ENCODE measurements at places on chromosomes 11 and 22.

DNA sequence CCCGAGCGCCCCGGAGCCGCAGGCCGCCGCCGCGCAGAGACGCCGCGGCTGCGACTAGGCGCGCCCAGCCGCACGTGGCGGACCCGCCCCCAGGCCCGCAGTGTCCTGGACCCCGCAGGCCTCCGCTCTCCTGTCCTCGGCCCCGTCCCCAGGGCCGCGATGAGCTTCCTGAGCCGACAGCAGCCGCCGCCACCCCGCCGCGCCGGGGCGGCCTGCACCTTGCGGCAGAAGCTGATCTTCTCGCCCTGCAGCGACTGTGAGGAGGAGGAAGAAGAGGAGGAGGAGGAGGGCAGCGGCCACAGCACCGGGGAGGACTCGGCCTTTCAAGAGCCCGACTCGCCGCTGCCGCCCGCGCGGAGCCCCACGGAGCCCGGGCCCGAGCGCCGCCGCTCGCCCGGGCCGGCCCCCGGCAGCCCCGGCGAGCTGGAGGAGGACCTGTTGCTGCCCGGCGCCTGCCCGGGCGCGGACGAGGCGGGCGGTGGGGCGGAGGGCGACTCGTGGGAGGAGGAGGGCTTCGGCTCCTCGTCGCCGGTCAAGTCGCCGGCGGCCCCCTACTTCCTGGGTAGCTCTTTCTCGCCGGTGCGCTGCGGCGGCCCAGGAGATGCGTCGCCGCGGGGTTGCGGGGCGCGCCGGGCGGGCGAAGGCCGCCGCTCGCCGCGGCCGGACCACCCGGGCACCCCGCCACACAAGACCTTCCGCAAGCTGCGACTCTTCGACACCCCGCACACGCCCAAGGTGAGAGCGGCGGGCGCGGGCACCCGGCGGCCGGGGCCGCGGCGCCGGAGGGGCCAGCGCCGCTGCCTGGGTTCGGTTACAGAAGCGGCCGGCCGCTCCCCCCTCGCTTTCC is 528 bp downstream of the WEE1 start:
- DNase-seq: no peak

DNA sequence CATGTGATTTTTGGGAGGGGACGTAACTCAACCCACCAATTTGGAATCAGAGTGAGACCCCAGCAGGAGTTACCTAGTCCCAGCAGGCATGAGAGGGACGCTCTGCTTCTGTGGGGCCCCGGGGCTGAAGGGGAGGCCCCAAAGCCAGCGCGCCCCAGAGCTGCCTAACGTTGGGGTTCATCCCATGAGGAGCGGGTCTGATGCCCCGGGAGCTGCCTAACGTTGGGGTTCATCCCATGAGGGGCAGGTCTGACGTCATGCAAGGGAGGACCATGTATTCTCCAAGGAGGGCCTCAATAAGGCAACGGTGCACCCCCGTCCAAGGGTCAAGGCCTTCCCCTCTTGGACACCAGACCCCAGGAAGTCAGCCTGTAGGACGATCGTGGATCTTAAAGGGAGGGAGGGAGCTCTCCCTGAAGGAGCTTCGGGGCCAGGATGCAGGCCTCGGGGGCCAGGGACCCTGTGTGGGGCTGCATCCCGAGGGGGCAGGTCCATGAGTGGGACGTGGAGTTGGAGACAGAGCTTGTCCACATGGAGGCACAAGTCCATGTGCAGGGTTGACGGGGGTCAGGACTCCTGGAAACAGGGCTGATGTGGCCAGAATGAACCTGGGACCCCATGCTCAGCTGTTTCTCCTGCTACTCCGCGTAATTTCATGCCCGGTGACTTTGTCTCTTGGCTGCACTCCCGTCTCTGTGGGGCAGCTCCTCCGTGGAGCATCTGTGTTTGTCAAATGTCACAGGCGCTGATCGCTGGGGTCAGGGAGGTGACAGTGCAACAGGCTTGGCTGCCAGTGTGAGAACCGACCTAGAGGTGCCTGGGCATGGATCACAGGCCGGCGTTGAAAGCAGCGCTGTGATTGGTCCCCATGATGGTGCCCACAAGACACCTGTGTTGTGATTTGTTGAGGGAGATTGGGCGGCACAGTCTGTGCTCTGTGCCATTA is 1029.1 kb downstream of the BRD1 start:
- DNase-seq: no peak

DNA sequence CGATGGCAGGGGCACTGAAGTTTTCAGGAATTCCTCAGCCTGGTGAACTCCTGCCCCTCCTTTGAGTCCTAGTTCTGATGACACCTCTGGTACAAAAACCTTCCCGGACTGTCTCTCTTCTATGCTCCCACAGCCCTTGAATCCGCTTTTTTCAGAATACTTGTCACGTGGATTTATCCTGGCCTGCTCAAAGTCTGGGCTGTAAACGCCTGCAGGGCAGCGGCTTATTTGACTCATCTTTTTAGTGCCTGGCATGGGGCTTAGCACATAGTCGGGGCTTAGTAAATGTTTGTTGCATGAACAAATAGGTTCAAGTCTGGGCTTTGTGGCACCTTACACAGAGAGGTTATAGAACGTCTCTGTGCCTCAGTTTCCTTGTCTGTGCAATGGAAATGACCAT is 13.4 kb upstream of the KCNJ11 start:
- DNase-seq: no peak

DNA sequence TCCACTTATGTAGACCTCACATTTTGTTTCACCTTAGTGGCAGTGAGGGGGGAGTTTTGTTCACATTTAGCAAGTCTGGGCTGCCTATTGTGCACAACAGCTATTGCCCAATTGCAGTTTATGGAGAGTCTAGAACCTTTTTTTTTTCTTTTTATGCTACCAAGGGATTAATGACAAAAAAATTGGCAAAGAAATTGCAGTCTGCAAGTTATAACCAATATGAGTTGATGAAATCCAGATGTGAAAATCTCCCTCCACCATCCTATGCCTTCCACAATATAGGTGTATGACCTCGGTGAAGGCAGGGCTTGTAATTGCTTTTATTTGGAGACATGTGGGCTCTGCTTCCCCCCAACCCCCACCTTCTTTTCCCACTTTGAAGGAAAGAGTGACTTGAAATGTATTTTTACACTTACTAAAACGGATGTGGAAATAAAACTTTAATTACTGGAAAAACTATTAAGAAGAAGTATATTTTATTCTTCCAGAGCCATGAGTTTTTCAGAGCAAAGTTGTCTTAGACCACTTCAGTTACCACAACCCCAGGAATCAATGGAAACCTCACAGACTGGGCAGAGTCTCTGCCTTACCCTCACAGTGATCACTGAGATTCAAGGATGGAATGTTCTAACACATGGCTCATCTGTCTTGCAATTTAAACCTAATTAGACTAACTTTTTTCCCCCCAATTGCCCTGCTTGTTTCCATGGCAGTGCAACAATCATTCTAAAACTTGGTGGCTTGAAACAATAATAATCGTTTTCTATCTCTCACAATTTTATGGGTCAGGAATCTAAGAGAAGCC is 120.8 kb upstream of the SLC5A12 start:
- no peak for DNase-seq

DNA sequence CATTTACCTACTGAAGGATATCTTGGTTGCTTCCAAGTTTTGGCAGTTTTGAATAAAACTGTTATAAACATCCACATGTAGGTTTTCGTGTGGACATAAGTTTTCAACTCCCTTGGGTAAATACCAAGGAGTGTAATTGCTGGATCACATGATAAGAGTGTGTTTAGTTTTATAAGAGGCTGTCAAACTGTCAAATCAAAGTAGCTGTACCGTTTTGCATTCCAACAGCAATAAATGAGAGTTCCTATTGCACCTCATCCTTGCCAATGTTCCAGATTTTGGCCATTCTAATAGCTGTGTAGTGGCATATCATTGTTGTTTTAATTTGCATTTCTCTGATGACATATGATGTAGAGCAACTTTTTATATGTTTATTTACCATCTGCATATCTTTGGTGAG is 190.8 kb upstream of the SYN3 start:
- no peak for DNase-seq

GRCh38 chr11:63017306-63017974 is 1.8 kb upstream of the SLC22A8 start:
- no peak for DNase-seq

- no peak for DNase-seq
Observed at GRCh38 chr11:117724621-117725020, 72.4 kb downstream of the DSCAML1 start.

DNA sequence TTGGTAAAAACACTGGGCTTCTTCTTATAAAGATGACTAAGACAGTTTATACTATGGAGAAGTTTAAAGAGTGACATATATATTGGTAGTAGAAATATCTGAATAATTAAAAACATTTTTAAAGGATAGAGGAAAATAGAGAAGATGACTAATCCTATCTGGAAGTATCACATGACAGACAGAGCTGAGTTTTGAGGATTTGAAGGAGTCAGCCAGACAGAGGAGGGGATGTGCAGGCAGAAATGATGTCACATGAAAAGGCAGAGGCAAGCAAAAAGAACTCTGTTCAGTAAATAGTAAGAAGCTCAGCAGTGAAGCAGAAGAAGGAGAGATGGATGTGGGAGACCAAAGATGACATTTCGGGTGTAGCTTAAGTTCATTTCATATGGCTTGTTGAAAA is 1.6 kb downstream of the OR10A2 start:
- no peak for DNase-seq

DNA sequence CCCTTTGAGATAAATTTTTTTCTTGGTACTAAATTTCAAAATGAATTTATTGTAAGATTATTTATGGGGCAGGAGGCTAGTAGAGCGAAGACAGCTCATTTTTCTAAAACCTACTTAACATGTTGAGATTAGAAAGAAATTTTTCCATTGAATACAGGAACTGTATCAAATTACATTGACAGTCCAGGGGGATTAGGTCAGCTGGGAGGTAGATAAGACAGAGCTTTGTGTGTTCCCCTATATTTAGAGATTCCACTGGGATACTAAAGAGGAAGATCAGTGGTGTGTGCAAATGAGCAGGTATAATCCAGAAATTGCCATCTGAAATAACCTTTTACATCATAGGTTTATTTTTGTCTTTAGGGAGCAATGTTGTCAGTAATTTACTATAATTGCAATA is 32.1 kb downstream of the ENDOD1 start:
- DNase-seq: no peak

- DNase-seq: peak; percentile 54
Observed at GRCh38 chr11:43944761-43945311, 2.4 kb downstream of the C11orf96 start.

- DNase-seq: no peak
Observed at GRCh38 chr11:122229481-122230384, 113.7 kb upstream of the BLID start.

DNA sequence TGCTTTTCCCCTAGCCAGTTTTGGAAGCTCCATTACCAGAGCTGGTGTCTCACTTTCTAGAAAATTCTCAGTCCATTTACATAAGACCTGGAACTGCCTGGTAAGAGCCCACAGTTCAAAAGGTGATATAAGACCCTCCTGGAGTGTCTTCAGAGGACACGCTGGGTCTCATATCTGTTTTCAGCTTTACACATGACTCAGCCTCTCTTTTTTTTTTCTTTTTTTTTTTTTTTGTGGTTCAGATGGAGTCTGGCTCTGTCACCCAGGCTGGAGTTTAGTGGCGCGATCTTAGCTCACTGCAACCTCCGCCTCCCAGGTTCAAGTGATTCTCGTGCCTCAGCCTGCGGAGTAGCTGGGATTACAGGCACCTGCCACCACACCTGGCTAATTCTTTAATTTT is 30.7 kb downstream of the WEE1 start:
- no peak for DNase-seq

GRCh38 chr11:87456499-87456898 is 418.8 kb downstream of the TMEM135 start:
- no peak for DNase-seq

DNA sequence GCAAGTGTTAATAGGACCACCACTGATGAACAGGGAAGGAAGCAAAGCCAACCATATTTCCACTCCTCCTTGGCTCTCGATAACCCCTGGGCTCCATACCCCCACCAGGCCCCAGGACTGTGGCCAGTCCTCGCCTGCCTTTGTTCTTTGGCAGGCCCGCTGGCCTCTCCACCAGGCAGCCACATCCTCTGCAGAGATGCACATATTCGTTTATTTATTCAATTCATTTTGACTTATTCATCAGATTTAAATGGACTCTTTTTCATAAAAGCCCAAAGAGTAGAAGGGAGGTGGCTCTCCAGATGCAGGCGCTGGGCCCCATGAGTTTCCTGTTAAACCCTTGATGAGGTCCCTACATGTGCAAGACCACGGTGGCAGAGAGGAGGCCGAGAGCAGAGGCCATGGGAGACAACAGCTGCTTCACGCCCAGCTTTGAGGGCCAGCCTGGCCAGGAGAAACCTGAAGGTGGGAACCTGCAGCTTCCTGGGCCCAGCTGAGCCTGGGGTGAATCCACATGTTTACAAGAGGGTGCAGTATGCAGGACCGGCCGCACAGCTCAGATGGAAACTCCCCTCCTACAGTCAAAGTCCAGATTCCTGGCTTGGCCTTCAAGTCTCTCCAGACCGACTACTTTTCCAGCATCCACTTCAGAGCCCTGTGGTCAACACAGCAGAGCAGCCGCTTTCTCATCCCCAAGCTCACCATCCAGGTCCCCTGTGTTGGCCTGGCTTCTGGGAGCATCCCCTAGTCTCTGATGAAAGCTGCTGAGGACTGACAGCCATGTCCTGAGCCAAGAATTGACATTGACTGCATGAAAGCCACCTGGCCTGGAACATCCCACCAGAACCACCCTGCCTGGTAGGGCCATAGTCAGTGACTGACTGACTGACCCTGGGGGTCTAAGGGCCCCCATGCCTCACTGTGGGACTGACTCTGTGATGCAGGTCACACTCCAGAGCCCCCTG is 39.7 kb upstream of the CCND1 start:
- DNase-seq: no peak

DNA sequence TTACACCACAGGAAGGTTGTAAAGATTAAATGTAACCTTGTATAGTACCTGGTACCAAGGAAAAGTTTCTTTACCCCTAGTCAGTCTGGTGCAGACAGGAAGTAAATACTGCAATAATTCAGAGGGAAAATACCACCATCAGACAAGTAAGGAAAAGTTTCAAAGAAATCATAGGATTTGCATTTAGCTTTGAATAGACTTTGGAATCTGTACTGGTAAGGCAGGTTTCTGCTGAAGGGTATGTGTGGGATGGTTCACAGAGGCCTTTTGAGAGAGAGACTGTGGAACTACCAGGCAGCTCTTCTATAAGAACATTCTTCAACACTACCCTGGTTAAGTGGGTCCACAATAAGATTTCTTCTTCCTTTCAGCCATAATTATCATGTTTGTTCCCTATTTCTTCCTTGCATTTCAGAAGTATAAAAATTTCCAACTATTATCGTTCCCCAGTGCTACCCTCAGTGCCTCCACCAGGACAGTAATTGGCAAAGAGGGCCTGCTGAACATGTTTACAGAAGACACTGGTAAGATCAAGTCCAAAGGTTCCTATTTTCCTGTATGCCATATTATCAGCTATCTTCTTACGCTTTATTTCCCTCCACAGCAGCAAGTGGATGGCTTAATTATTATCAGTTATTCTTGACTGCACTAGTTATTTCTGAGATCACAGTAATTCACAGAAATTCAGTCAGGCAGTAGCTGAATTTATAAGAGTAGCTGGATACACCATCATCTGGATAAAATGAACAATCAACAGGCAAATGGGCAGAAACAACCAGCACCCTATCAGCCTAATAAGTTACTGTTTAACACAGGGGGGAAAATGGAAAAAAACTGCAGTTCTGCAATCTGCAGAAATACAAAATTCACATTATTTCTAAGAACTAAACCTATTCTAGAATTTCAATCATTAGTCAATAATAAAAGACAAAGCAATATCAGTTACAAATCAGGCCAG is 48.5 kb downstream of the PITPNB start:
- DNase-seq: no peak

GRCh38 chr11:72389116-72389515 is 45.2 kb downstream of the CLPB start:
- no peak for DNase-seq
